KBM-7 (cell line): ENCODE measurements at places on chromosomes 7 and 10.

GRCh38 chr10:96638696-96639095 is 51.9 kb upstream of the TM9SF3 start:
- no peak for DNase-seq

DNA sequence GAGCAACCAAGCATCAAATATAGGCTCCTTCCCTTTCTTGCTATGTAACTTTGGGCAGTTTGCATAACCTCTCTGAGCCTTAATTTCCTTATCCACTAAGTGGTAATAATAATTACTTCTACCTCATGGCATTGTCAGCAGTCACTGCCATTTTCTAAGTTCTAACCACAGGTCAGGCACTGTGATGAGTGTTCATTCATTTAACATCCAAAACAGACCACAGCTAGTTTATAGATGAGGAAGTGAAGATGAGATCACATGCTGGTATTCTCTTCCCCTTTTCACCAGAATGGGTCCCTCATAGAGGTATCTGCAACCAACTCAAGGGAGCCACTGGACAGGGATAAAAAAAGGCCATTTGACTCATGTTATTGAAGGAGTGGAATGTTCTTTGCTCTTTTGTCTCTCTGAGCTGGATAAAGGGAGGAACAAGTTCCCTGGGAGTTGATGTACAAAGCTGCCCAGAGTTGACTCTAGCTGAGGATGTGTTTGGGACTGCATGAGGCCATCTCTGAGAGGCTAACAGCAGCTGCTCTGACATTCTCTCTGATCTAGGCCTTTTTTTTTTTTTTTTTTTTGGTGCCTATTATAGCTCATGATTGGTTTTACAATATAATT is 65.0 kb downstream of the DNAJC12 start:
- peak; percentile 88 for DNase-seq

- DNase-seq: no peak
Observed at GRCh38 chr7:98399890-98400541, 874 bp downstream of the BAIAP2L1 start.

- peak; percentile 61 for DNase-seq
Observed at GRCh38 chr7:150450491-150451001, at the start of gene GIMAP8. GIMAP8 (plus strand) TSS chr7:150450630; CDS start chr7:150466699, 16,069 bp downstream.

DNA sequence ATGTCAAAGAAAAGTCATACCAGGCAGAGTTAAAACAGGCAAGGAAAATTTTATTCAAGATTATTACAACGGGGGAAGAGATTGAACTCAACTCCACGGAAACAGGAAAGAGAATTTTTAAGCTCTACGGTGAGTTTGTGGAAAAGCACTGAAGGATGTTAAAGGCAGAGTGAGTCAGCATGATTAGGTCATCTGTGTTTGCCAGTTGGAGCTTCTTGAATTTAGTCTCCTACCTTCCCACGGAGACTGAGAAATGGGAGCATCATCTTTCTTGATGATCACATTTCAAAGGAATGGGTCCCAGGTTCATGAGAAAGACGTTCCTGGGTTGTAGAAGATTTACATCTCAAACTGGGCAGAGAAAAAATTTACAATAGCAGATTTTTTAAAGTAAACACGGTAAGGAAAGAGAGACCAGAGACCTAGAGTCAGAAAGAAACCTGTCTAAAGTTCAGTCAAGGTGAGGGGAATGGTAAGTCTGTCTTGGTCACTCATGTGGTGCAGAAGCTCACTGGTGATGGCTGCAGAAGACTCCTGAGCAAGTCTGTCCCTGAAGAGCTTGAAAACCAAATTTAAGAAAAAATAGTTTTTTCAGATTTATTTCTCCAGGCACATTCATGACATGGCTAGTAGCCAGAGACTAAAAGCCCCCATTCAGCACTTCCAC is 516.9 kb upstream of the LRRN3 start:
- DNase-seq: no peak

DNA sequence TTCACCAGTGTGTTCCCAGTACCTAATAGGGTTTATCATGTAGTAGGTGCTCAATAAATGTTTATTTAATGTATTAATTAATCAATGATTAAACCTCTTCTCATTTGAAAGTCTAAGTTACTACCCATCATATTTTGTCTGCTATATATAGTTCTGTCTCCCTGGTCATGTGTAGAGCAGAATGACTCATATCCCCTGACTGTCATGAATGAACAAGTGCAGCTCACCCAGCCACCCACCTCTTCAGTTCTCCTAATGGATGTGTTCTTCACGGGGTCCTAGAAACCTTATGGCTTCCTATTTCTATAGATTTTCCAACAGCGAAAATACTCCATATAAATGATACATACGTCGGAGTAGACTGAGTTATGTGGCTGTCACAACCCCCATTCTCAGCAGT is 64.5 kb downstream of the HIF1AN start:
- no peak for DNase-seq

GRCh38 chr7:43454936-43455518 is 127.9 kb upstream of the STK17A start:
- DNase-seq: peak; percentile 54

DNA sequence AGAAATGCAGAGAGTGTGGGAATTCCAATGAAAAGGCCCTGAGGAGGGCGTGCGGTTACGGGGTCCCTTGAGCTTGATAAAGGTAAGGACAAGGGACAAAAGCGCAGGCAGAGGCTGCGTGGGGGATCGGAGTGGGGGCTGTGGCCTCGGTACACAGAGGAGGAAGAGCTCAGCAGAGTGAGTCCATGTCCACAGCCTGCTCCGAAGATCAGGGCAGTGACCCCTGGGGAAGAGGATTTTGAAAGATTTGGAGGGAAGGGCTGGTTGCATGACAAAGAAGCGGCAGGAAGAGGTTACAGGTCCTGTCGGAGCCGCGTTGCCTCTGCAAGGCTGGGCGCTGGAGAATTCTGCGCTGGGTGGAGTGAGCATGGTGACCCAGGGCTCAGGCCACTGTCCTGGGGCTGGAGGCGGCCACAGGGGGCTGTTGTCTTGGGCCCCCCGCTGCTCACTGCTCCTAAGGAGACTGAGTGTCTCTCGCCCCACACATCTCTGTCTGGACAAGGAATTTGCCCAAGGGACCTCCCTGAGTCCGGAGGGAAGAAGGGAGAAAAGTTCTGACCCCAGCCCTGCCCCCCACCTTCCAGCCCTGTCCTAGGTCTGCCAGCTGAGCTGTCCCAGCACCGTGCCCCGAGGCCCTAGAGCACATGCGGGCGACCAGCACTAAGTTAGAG is 69.8 kb upstream of the INSIG1 start:
- DNase-seq: no peak
